Activated T-cell treated with anti-CD3 and anti-CD28 coated beads, Interleukin-2, amount 50 U/mL, for 48 hours (primary cell): ENCODE measurements at places on chromosomes 7 and 10.

- no peak for DNase-seq
Observed at GRCh38 chr7:155351120-155351870, 53.6 kb downstream of the INSIG1 start.

- DNase-seq: no peak
Observed at GRCh38 chr7:45585628-45586027, 11.5 kb downstream of the ADCY1 start.

DNA sequence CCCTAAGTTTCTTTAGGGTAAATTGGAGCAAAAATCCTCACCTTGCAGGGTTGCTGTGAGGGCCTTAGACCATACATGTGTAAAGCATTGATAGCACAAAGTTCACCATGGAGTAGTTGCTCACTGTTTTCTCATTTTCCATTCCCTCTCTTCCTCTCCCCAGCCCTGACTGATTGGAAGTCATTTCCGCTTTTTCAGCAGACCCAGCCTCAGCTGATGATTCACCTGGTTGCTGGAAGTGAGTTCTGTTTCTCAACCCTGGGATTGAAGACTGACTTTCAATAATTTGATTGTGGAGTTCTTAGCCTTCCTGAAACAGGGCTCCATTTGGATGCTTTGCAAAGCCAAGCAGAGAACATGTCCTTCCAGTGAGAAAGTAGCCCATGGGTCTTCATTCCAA lies 107.0 kb downstream of the PLXNA4 start:
- no peak for DNase-seq

- DNase-seq: no peak
Observed at GRCh38 chr7:1058311-1058710, 14.0 kb downstream of the GPR146 start.

DNA sequence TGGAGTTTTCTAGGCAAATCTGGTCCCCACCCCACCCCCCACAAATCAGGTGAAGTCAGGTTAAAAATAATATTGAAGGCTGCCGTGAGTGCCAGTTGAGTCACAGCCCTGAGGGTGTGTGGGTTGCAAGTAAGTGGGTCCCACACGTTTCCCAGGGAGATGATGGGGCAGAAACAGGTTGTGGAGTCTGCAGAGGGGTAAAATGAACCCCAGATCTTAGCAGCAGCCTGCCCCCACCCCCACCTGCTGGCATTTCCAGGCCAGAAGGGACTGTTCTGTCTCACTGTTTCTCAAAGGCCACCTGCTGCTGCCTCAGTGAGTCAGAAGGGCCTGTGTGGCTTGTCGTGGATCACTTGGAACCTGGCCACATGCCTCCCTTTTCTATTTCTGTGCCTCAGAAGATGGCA lies 59.8 kb upstream of the SMNDC1 start:
- peak; percentile 75 for DNase-seq

GRCh38 chr10:47311932-47312662 lies 10.2 kb upstream of the GDF2 start:
- DNase-seq: peak; percentile 91

- no peak for DNase-seq
Observed at GRCh38 chr7:155211761-155212160, 85.9 kb upstream of the INSIG1 start.

DNA sequence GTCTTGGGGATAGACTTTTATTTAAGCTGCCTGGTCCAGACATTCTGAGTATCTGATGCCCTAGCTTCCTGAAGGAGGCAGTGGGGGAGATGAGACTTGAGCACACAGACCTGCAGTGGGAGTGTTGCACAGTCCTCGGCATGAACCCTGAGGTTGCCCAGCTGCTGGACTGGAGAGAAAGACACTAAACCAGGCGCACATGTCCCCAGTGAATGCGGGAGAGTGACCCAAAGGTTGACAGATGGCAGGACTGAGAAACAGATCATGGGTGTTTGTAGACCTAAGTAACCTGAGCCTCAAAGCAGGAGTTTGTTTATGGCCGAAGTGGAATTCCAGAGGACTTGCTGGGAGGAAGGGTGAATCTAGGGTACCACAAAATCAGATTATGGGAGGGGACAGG lies 15.7 kb upstream of the MSRB2 start:
- DNase-seq: no peak

GRCh38 chr7:26070290-26070689 lies 81.7 kb upstream of the NFE2L3 start:
- DNase-seq: no peak

- DNase-seq: no peak
Observed at GRCh38 chr10:118259288-118259906, 82.7 kb downstream of the FAM204A start.

GRCh38 chr10:70599791-70600190 lies 2.8 kb downstream of the PRF1 start:
- DNase-seq: peak; percentile 13

DNA sequence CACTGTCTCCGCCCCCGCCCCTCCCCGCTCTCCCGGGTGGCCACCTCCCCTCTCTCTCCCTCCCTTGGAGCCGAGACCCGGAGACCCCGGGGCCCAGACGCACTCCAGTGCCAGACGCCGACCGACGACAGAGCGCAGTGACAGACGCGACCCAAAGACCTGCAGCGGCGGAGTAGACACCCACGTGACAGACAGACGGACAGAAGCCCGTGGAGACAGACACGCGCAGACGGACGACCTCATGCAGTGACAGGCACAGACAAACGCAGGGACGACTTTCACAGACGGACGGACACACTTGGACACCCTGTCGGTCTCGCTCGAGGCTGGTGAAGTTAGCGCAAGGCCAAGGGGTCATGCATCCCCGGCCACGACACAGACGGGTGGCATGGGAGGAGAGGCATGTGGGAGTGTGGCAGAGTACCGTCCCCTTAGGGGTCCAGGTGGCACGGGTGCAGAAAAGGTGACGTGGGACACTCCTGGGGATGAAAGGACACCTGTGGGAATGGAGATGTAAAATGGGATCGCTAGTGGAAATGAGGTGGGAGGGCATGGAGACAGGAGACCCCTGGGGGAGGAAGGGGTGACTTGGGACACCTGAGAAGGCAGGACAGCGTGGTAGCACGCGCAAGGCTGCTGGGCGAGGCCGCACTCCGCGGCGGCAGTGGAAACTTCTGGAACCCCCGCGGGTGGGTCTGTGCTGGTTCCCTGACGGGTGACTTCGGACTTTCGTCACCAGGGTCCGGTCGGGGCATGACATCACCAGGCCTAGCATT lies 456 bp upstream of the ACHE start:
- peak; percentile 46 for DNase-seq

GRCh38 chr10:113620936-113621335 lies 42.9 kb downstream of the NRAP start:
- no peak for DNase-seq

DNA sequence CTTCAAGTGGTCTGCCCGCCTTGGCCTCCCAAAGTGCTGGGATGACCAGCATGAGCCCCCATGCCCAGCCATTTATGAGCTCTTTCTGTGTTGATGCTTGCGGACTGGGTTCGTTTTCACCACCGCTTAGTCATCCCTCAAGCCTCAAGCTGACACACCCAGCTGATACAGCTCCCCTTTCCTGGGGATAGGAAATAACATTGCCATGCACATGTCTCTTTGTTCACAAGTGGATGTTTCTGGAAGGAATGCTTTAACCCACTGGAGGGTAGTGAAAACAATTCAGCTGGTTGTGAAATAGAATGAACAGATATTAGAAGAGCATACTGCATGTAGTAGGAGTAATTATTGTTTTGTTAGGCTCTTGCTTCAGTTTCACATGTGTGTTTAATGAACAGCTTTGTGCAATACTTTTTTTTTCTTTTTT lies 8.5 kb upstream of the METTL27 start:
- no peak for DNase-seq

DNA sequence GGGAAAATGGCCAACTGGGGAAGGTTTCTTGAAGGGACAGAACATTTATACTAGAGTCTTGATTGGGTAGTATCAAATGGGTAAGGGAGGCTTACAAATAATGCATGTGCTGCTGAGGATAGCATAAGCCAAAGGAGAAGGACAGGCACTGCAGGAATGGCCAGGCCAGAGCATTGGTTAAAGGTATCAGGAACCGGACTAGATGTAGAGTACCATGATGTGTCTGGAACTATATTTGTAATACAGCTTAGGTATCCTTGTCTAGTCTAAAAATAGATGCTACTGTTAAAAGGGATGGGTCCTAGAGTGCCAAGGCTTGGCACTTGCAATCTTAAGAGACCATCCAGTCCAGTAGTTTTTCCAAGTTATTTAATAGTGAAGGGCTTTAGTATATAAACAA lies 20.3 kb downstream of the TMEM243 start:
- no peak for DNase-seq

- DNase-seq: no peak
Observed at GRCh38 chr10:26481315-26481692, 43.2 kb downstream of the APBB1IP start.

- DNase-seq: no peak
Observed at GRCh38 chr7:84412161-84412969, 217.8 kb upstream of the SEMA3A start.

DNA sequence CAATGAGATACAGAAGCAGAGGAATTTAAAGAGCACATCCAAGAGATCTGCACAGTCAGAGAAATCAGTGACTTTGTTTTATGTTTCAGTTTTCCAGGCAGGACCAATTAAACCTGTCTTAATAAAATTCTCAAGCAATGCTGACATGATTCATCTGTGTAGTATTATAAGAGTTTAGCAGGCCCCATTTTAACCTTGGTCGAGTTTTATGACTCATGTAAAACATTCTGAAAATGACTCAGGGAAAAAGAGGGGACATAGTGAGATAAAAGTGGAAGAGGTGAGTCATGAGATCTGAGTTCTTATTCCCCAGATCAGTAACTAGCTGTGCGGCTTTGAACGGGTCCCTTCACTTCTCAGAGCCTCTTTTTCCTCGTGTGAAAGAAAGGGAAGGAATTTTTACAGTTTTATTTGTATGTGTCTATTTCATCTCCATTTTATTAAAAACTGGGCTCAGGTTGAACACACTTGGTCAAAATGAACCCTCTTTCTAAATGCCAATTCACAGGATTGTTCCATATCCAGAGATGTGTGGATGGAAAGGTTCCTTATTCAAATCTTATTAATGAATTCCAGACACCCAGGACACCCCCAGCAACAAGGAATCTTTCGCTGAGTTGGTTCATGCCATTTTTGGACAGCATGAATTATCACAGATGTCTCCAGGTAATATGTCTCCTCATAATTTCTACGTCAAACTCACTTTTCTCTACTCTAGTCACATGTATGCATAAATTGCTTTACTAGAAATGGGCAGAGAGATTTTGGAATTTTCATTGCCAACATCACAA lies 143.2 kb downstream of the JAZF1 start:
- DNase-seq: no peak

- DNase-seq: no peak
Observed at GRCh38 chr10:123808906-123809305, 82.7 kb downstream of the CPXM2 start.

GRCh38 chr7:155997431-155998327 lies 185.4 kb upstream of the SHH start:
- no peak for DNase-seq

DNA sequence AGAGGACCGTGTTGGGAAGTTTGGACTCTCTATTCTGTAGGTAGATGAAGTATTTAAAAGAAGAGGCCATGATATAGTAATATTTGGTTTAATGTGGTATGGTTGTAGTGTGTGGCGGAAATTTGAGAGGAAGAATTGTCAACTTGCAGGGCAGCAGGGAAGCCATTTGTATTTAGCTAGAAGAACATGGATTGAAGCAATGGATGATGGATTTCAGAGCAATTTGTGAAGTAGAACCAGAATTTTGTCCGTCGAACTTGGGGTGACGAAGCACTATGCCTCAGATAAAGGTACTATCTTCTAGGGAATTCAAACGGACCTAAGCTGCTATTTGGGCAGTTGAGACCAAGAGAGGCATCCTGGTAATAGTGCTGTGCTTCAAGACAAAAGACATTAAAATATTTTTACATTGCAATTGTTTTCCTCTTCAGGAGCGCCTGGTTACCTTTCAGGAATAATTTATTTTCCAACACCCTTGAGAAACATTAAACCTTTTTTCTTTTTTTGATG lies 615 bp upstream of the WBP1L start:
- peak; percentile 39 for DNase-seq

DNA sequence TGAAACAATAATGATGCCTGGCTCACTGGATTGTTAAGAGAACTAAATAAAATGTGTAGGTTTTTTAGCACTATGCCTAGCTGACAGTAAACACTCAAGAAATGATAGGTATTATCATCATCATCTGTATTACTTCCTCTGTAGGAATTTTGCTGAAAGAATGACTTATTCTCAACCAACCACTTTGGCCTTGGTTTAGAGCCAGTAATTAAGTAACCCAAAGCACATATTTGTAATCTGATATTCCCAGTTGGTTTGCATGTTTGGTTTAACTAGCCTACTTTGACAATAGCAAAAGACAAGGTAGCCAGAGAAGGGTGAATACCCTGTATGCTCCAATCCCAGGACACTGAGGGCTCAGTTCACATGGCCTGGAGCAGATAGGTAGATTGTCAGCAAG lies 34.4 kb downstream of the BCAP29 start:
- no peak for DNase-seq

DNA sequence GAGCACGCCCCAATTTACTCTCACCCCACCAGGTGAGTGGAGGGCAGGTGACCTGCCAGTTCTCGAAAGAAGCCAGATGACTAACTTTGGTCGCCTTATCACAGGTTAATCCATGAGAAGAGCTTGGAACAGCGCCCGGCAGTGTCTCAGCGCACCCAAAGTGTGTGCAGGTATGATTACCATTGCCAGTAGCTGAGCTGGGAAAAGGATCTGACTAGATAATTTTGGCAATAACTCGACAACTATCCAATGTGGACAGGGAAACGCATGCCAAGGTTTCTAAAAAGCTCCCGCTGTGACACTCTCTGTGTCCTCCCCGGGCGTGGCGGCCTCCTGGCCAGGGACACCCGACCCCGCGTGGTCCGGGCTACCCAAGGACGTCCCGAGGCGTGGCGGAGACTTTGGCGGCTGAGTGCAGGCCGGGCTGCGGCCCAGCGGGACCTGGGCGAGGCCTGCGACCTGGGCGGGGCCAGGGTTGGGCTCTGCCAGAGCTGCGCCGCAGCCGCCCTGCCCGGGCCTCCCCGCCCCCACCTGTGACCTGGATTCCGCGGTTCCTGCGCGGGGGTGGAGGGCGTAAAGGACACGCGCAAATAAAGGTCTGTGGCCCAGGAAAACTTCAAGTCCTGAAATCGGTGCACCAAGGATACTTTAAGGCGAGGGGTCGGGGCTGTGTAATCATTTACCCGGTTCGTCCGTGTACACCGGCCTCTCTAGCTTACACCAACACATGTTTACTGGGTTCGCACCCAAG lies 13.7 kb upstream of the WAPL start:
- DNase-seq: peak; percentile 60

GRCh38 chr7:101580596-101580995 lies 48.5 kb downstream of the MYL10 start:
- DNase-seq: no peak

- DNase-seq: no peak
Observed at GRCh38 chr7:127932496-127932895, 98.7 kb downstream of the LRRC4 start.

GRCh38 chr10:36280890-36281499 lies 638.9 kb upstream of the FZD8 start:
- DNase-seq: no peak

- DNase-seq: no peak
Observed at GRCh38 chr7:127844707-127845331, 186.4 kb downstream of the LRRC4 start.
